CD4-positive, alpha-beta memory T cell (primary cell): ENCODE measurements at places on chromosomes 7 and 10. TPM values are rescaled to one million over a fixed set of nuclear protein-coding genes. Genes with fewer than 3 reads are reported as not detected.
A peak's percentile ranks its signal among the peaks of the same experiment; 100 is the strongest.

DNA sequence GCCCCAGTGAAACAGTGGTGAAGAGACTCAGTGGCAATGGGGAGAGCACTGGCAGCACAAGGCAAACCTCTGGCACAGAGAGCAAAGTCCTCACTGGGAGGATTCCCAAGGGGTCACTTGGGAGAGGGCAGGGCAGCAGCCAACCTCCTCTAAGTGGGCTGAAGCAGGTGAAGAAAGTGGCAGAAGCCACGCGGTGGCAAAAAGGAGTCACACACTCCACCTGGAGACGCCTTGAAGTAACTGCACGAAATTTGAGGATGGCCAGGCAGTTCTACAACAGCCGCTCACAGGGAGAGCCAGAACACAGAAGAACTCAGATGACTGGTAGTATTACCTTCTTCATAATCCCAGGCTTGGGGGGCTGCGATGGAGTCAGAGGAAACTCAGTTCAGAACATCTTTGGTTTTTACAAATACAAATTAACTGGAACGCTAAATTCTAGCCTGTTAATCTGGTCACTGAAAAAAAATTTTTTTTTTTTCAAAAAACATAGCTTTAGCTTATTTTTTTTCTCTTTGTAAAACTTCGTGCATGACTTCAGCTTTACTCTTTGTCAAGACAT, 574 bp upstream of the IL6 start:
- peak; percentile 55 for DNase-seq

Gene SFRP5
- polyA plus RNA-seq = not detected

Gene GPRIN2
- not detected for polyA plus RNA-seq

DNA sequence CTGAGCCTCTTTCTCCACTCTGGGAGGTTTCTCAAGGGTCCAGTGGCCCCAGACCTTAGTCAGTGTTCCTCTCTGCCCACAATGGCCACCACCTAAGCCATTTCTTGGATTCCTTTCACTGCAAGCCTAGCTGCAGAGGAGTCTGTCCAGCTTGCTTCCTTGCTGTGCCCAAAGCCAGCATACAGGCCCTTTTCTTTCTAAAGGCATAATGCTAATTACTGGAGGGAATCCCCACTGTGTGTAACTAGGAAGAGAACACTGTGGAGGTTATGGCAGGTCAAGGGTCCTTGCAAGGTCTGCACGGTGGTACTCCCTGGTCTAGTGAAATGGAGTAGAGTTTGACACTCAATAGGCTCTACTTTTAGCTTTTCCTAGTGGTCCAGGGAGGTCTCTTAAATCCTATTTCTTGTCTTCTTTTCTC, 70.4 kb upstream of the CC2D2B start:
- DNase-seq = no peak

- no peak for DNase-seq
Observed at GRCh38 chr7:141991140-141991539, 4.5 kb upstream of the MGAM start.

Gene WDFY4
- polyA plus RNA-seq = 0.29 TPM

- DNase-seq = no peak
Observed at GRCh38 chr7:77391230-77391629, 24.9 kb downstream of the GSAP start.

- no peak for DNase-seq
Observed at GRCh38 chr7:142554560-142555532, 194.4 kb upstream of the PRSS1 start.

DNA sequence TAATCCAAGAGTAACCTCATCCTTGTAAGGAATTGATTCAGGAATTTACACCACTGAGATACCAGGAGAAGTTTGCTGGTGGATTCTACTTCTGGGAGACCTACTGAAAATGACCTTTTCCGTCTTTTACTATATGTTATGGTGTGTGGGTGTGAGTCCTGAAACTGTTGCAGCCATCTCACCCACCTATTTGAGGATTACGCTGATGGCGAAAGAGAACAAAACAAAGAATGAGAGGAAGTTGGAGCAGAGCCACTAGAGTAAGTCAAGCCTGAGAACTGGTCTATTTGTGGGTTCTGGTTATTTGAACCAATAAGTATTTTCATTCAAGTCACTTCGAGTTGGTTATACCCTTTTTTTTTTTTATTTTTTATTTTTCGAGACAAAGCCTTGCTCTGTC, 12.7 kb upstream of the ABCC2 start:
- DNase-seq = no peak

DNA sequence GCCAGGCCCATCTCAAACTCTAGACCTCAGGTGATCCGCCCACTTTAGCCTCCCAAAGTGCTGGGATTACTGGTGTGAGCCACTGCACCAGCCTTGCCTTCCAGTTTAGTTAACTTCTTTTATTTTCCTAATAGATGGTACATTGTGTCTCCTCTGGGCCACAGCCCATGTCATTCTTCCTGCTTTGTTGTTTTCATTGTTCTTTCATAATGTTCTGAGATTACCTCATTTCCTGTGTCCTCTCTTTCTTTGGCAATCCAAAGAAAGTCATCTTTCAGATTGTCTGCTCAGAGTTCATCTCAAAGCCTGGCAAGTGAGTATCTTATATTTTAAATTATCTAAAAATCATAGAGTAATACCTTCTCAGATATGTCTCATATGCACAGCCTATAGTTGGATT, at the start of gene OLAH:
OLAH (plus strand) TSS at position 270 of the 400 bp plus-strand sequence. CDS start 3,346 bp downstream, outside the sequence.
- DNase-seq = no peak

GRCh38 chr7:114647518-114647917, 232.9 kb downstream of the FOXP2 start:
- no peak for DNase-seq

- DNase-seq = no peak
Observed at GRCh38 chr7:33979807-33980355, 74.5 kb downstream of the BMPER start.

DNA sequence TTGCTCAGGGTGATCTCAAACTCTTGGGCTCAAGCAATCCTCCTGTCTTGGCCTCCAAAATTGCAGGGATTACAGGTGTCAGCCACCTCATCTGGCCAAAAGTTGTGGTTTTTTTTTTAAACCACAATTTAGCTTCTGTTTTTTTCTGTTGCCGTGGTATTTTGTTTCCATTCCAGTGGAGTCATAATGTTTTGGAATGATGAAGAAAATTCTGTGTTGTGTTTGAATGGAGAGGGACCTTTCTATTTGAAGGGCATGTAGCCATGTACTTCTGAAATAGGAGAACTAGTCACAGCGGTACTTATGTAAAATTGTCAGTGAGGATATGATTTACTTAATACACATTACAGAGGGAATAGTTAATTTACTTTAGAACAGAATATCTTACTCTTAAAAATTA, 201.3 kb downstream of the ARL4A start:
- no peak for DNase-seq

Gene URGCP
- polyA plus RNA-seq = 17.1 TPM

Gene TMEM178B
- polyA plus RNA-seq = 0.20 TPM

GRCh38 chr7:125122173-125122572, 192.5 kb upstream of the POT1 start:
- no peak for DNase-seq

GRCh38 chr10:124220547-124220946, 127.1 kb upstream of the CHST15 start:
- no peak for DNase-seq

Gene PMS2
- 14.2 TPM for polyA plus RNA-seq
